ENCODE measurements at places on chromosomes 12 and 14. TPM values are rescaled to one million over a fixed set of nuclear protein-coding genes. Genes with fewer than 3 reads are reported as not detected.
A peak's percentile ranks its signal among the peaks of the same experiment; 100 is the strongest.

ITPR2 gene
- 43.8 TPM for total RNA-seq

AQP2 gene
- not detected for total RNA-seq

KLRB1 gene
- total RNA-seq: not detected

DNA sequence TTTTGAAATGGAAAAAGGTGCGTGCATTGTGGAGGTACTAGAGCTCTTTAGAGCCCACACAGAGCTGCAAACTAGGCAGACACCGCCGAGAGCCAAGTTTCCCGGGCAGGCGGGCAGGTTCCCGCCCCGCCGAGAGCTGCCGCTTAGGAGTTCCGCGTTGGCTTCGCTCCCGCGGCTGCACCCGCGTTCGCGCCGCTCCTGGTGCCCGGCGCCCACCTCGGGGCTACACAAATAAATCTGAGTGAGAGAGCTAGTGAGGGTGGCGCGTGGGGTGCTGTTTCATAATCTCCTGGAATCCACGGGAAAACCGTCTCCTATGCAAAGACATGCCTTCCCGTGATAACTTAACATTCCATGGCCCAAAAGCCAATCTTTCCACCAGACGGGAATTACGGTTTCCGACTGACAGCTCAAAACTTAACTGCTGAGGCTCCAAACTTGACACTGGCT, 645 bp downstream of the KITLG start:
- DNase-seq: peak; percentile 56

DNA sequence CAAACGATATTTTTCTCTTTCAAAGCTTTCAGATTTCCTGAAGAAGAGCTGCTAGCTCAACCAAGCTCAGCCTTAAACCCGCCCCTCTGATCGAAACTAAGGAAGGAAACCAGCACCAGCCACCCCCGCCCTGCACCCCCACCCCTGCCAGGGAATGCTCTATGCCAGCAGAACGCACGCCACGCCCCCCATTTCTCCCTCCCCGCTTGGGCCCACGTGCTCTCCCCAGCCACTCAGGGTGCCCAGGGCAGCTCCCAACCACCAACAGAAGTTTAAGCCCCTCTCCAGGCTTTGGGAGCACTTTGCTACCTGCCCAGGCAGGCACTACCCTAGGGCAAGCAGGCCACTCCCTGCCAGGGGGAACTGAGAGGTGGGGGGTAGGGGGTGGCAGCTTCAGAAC, 18.8 kb upstream of the KRT78 start:
- peak; percentile 74 for DNase-seq

BAG5 gene
- total RNA-seq: 24.0 TPM

DNA sequence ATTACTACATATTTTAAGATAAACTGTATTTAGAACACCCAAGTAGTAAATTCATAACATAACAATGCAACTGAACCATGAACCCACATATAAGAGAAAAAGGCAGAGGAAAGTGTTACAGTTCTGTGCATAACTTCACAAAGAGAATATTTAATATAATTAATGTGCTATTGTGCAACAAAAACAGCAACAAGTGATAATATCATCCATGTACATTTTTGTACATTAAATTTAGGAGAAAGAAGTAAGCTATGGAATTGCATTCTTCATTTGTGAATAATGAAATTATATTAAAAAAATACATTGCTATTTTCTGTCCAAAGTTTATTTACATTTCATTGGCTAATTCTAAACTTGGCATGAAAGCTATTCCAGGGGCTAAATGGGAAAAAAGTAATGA, 72.6 kb downstream of the PLEKHG7 start:
- DNase-seq: no peak

GRCh38 chr14:68501614-68502052, 291.2 kb downstream of the ZFP36L1 start:
- DNase-seq: no peak

KLRC1 gene
- total RNA-seq: 1.4 TPM

- DNase-seq: no peak
Measured at GRCh38 chr14:73261520-73262426, 24.5 kb downstream of the PAPLN start.

ADAMTS20 gene
- not detected for total RNA-seq

GRCh38 chr14:35988972-35989690, 163.0 kb downstream of the BRMS1L start:
- DNase-seq: no peak

DNA sequence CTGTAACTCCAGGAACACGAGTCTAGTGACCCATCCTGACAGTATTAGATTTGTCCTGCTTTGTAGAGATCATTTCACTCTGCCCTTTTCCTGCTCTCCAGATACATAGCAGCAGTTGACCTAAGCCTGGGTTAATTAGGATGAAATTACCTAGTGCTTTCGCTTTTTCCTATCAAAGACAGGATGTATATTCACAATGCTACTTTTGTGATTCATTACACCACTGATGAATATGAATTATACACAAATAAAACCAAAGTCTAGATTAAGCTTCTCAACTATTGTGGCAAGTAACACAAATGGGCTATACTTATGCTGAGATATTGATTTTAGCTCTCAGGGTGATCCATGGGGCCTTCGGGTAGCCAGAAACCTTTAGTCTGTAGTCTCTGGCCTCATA, 17.9 kb downstream of the CERS5 start:
- DNase-seq: no peak

DNA sequence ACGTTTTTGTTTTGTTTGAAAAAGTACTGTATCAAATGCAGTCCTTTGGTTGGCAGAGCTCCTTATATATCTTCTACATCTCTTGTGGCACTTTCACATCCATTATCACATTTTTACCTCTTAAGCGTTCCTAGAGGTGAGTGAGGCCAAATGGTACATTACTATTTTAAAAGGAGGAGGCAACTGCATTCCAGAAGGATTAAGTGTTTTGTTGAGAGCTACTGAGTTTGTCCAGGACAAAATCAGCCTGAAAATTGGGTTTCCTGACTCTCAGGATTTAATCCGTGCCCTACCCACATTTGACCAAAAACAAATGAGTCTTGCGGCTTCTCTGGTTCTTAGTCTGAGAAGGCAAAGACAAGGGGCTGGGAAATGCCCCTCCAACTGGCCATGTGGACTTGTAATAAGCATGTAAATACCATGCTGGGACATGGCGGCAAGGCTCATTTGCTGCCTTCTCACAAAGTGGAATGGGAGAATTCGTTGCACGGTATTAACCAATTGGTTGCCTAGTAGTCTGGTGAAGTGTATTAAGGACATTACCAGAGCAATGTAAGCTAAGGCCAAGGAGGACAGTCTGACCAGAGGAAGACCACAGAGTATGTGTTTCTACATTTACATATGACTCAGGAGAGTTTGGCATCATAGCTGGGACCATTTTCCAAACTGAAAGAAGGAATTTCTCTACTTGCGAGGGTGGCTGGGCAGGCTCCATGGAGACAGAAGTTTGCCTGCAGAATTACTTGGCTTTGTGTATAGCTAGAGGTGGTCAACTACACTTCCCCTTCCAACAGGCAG, 175.8 kb upstream of the PLXNC1 start:
- no peak for DNase-seq

DNA sequence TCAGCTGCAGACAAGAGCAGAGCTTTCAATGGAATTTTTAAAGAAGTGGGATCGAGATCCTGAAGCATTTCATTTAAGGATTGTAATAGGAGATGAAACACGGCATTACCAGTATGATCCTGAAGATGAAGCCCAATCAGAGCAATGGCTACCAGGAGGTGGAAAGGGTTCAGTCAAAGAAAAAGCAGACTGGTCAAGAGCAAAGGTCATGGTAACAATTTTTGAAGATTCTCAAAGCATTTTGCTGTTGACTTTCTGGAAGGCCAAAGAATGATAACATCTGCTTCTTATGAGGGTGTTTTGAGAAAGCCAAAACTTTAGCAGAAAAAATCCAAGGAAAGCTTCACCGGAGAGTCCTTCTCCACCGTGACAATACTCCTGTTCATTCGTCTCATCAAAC, 204.3 kb upstream of the EEA1 start:
- no peak for DNase-seq

DNA sequence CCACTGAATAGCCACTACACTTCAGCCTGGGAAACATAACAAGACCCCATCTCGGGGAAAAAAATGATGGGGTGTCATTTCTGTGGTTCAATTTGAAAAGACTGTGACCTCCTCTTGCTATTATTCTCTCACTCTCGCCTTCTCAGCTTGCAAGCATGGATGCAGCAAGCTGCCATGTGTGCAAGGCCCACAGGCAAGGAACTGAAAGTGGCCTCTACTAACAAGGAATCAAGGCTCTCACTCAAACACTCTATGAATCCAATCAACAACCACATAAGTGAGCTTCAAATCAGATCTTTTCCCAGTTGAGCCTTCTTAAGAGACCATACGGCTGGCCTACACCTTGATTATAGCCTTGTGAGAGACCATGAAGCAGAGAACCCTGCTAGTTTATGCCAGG, 17.9 kb upstream of the DHRS7 start:
- no peak for DNase-seq

MRPS35 gene
- 52.9 TPM for total RNA-seq

- no peak for DNase-seq
Measured at GRCh38 chr12:85089792-85090191, 53.6 kb downstream of the LRRIQ1 start.

WSCD2 gene
- 1.1 TPM for total RNA-seq

- DNase-seq: peak; percentile 72
Measured at GRCh38 chr14:65333943-65334687, 78.4 kb upstream of the FUT8 start.

DNA sequence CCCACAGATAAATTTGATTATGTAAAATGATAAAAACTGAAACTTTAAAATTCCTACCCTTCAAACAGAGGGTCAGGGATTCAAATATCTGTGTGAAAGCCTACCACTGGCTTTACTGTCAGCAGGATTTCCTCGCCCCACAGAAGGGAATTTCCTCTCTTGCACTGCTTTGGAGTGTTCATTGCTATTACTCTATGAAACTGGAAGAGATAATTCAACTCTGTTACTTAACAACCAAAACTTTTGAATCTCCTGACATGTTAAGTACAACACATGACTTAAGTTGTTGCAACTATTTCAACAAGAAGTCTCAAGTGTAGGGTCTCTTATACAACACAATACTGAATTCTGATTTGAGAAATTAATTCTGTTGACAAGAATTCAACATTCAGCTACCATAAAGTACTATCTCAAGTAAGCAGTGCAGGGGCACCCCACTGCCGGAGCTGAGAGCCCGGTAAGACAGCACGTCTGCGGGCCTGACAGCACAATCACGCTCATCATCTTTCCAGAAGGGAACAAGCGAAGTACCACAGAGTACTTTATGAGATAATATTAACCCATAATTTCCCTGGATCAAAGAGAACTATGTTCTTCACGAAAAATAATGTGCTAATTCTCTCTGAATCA, 22.9 kb downstream of the DICER1 start:
- DNase-seq: no peak

POMT2 gene
- 77.4 TPM for total RNA-seq

- no peak for DNase-seq
Measured at GRCh38 chr14:30058401-30058800, 130.8 kb upstream of the PRKD1 start.

DNA sequence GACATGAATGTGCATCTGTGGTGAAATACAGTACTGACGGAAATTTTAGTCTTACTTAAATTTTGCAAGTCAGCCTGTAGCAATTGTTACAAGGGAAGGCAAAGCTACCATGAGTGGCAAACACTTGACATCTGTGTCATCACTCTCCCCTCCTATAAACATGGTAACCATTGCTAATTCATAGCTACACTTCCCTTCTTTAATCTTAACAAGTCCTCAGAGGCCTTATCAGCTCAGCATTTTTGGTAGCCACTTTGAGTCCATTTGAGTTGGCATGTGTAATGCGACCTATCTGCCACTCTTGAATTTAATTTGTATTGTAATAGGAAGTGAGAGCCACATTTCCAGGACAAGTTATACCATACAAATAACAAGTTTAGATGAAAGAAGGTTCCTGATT, 218.1 kb downstream of the RMST start:
- no peak for DNase-seq

- no peak for DNase-seq
Measured at GRCh38 chr12:8742501-8742900, 44.7 kb downstream of the RIMKLB start.

FLRT2 gene
- 3.5 TPM for total RNA-seq

MYH6 gene
- total RNA-seq: 1.5 TPM

ZCRB1 gene
- total RNA-seq: 22.7 TPM

LBHD2 gene
- total RNA-seq: not detected

- DNase-seq: no peak
Measured at GRCh38 chr12:105257321-105257728, 21.4 kb upstream of the APPL2 start.

GRCh38 chr14:77988096-77988870, 181.9 kb upstream of the NRXN3 start:
- DNase-seq: no peak

- DNase-seq: no peak
Measured at GRCh38 chr14:57058319-57058718, 210.4 kb downstream of the EXOC5 start.

GLT1D1 gene
- total RNA-seq: not detected

GRCh38 chr12:26713885-26714383, 119.1 kb downstream of the ITPR2 start:
- no peak for DNase-seq

- no peak for DNase-seq
Measured at GRCh38 chr12:47267571-47267970, 187.8 kb upstream of the AMIGO2 start.

DNA sequence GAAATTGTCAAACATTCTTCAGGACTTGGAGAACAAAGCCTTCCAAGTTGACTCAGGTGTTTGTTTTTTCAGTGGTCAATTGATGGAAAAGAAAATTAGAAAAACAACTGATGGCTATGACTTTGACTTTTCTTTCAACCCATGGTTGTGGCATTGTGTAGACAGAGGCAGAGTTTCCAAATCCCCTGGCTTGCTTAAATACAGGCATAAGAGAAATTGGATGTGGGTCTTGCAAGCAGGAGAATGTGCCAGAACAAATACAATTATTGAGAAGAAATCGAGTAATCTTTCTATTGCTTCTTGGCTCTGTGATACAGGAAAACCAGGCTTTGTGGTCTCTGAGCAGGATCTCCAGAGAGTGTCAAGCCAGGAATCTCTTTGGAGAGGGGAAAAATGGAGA, 40.9 kb upstream of the FRMD6 start:
- no peak for DNase-seq

GRCh38 chr14:102154821-102155549, 15.3 kb downstream of the WDR20 start:
- DNase-seq: no peak

DNA sequence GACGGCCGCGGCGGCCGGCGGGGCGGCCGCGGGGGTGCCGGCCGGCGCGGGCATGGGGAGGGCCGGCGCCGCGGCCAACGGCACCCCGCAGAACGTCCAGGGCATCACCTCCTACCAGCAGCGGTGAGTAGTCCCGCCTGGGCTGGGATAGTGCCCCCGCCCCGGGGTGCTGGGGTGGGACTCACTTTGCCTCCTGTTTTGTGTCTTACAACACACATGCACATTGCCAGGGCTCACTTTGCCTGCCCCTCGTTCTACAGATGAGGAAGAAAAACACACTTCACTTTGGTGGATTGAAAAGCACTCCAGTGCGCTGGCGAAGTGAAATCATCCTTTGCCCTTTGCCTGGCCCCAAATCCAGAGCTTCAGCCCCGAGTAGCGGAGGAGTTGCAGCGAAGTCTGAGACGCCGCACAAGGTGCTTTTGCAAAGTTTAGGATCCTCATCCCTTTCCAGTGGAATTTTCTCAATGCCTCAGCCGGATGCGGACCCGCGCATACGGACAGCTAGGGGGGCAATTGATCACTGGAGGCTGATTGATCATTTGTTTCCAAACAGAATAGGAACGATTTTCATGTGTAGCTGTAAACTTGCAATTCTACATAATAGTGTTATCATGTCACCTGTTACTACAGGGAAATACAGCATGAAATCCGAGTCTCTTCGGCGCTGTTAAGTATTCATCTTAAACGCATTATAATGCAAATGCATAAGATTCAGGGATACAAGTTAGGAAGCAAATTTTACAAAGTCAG, 3.6 kb upstream of the NPAS3 start:
- DNase-seq: no peak

GLT8D2 gene
- 3.3 TPM for total RNA-seq
